ENCODE measurements at places on chromosomes 7 and 10.

DNA sequence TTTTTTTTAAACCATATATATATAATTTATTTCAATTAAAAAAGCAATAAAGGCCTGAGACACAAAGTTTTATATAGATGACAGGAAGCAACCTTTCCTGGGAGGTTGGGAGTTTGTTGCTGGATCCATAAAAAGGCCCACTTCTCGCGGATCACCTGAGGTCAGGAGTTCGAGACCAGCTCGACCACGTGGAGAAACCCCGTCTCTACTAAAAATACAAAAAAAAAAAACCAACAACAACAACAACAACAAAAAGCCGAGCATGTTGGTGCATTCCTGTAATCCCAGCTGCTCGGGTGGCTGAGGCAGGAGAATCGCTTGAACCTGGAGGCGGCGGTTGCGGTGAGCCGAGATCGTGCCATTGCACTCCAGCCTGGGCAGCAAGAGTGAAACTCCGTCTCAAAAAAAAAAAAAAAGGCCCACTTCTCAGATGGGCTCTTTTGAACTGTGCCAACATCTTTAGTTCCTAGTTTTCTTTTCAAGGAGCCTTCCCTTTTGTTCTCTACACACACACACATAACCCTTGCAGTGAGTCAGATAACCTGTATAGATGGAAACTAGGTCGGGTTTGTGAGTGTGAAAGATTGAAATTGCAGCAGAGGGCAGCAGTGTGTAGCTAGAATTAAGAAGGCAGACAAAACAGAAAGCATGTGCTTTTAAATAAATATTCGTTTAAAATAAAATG is 1.2 kb upstream of the SMNDC1 start:
- peak; percentile 93 for DNase-seq

DNA sequence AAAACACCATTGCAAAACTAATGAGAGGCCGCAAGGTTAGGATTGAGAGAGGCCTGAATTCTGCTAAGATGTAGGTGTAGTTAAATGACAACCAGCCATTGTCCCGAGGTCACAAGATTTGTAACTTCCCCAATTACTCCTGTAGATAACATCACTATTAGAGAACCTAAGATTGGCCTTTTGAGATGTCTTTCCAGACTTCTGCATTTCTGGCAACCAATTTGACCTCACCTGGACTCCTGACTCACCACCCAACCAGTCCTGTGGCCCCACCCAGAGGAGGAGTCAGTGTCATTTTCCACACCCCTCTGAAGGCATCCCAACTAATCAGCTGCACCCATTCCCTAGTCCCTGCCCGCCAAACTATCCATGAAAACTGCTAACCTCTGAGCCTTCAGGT is 115.7 kb downstream of the PRKAG2 start:
- DNase-seq: peak; percentile 4

DNA sequence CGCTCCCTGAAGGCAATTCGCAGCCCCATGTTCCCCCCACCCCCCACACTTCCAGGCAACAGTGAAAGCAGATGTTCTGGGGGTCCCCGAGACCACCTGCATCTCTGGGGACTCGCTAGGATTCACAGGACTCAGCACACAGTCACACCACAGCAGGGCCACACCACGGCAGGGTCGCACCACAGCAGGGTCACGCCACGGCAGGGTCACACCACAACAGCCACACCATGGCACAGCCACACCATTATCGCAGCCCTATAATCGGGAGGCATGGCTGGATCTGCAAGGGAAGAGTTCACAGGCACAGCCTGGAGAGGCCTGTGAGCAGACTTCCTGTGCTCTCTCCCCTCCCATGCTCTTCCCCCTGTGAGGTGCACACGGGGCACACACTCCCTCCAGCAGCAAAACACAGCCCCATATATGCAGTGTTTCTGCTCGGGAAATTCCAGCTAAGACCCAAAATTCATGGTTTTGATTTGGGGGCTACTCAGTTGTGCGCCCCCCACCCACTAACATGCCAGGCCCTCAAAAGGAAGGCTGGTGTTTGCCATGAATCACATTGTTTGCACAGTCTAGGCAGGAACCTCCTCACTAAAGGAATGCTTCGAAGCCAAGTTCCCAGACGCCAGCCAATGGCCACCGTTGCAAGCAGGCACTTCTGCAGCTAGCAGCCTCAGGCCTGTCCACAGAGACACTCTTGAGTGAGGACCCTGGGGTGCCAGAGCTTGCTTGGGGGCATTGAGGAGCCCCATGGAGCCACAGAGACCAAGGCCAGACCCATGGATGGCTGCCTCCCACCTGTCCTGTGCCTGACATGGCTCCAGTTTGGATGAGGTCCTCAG is 7.0 kb upstream of the DPYSL4 start:
- DNase-seq: no peak

DNA sequence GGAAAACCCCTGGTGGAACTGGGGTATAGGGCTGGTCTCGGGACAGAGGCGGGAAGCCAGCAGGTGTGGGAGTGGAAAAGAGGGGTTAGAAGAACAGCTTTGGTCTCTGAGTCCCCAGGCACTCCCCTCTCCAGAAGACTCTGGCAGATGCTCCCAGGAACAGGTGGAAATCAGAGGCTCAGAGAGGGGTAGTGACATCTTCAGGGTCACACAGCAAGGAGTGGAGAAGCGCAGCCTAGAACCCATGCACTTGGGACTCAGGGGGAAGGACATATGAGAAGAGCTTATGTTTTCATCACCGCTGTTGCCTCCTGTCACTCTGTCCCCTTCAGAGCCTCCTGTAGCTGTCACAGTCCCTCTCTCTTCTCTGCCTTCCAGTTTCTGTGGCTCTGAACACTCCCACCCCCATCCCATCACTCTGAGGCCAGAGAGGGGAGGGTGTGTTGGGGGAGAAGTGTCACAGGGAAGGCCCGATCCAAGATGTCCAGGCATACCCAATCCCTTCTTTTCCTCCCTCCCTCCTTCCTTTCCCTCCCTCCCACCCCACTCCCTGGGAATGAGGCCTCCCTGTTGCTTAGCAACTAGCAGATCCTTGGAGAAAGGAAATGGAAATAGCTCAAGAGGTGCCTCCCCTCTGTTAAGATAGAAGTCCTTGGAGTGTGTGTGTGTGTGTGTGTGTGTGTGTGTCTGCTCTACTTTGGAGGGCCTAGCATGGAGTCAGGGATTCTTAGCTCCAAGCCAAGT is 32.0 kb downstream of the SRRM3 start:
- DNase-seq: no peak

GRCh38 chr10:78405736-78406135 is 372.1 kb downstream of the RPS24 start:
- no peak for DNase-seq

GRCh38 chr10:131570716-131571307 is 259.3 kb upstream of the TCERG1L start:
- no peak for DNase-seq

Measured in MV-4-11 (cell line).